AG08396 (cell line): ENCODE measurements at places on chromosomes 4 and X.

DNA sequence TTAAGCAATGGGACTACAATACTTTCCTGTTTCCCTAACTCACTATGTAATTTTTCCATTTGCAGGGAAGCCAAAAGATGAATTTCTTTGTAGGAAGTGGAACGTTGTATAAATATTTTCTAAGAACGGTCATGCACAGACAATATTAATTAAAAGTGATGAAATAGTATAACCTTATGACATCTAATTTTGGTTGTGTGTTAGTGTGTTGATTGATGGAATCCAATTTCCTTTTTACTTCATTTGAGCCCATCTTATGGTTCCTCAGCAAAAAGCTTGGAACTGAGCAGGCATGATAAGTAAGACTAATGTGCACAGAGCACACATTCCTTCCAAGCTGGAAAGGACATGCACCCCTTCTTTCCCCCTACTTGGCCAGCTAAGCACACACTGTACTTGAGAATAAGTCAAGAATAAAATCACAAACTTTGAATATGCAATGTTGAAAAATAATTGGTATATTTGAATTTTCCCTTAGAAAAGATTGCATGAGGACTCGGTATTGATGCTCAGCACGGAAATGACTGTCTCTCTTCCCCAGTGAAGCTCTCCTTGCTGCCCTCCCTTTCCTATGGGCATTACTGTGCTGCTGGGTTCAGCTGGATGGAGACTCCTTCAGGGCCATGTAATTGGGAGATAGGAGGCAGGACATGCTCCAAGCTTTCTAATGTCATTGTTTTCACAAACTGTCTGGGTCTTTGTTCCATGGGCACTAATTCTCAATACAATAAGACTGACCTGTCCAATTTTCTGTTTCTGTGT lies 19.2 kb upstream of the PDLIM3 start:
- DNase-seq, result no peak

DNA sequence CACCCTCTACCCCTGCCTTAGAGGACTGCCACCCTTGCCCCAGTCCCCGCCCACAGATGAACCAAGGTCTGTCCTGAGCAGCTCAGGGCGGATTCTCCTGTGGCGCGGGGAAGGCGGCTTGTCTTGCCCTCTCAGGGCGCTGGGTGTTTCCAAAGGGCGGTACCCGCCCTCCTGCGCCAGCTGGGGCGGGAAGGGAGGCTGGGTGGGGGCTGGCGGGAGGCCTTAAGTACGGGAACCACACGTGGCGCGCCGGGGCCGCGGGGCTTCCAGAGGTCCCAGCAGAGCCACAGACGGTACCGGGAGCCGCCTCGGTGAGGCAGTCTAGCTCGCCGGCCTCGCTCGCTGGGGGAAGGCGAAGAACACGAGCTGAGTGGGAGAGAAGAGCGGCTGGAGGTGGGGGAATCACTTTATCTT lies 361.1 kb downstream of the MID1IP1 start:
- DNase-seq, result no peak

- no peak for DNase-seq
Observed at GRCh38 chr4:85452058-85452731, 22.8 kb upstream of the ARHGAP24 start.

- no peak for DNase-seq
Observed at GRCh38 chr4:2576290-2576689, 39.8 kb downstream of the FAM193A start.

GRCh38 chr4:124152132-124152531 lies 560.4 kb downstream of the ANKRD50 start:
- no peak for DNase-seq

GRCh38 chr4:57865264-57865663 lies 755.1 kb upstream of the IGFBP7 start:
- no peak for DNase-seq
